Activated naive CD8-positive, alpha-beta T cell treated with anti-CD3 and anti-CD28 coated beads for 36 hours (primary cell): ENCODE measurements at places on chromosomes 2 and 18.

DNA sequence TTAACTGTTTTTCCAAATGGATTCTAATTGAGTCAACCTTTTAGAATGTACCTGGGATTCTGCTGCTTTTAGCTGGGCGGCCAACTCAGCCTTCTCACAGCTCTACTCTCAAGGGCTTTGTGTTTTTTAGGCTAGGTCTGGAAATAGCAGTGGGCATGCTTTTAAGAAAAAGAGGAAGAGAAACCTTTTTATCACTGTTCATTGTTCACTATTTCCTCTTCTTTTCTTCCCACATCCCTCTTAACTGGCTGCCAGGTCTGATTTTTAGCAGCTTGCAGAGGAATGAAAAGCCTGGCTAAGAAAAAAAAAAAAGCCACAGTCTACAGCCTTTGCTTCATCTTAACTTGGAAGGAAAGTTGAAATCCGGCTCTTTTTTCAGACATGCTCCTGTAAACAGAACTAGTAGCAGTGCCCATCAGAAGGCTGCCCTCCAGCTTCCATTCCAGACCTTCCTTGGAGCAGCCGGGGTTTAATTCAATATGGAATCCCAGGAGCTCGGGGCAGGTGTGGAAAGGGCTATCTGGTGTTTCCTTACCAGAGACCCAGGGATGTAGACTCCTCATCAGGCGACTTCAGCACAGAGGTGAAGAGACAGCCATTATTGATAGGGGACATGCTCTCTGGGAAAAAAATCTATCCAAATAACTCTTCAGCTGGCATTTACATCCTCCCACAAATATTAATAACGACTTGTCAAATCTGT is 230.7 kb downstream of the MYO3B start:
- DNase-seq, result no peak

DNA sequence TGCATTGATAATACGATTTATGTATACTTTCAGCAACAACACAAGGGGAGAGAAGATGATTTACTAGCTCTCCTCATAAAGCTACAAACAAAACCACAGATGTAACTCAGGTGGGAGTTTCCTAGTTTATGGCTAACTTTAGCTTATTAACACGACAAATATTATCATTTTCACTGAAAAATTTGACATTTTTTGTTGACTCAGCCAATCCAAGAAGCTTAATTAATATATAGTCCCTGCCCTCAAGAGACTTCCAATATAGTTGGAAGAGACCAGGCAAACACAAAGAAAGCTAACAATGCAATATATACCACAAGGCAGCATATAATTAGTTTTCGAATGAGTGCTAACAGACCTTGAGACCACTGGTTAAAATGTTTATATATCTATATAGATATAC is 775 bp downstream of the WDR12 start:
- no peak for DNase-seq

DNA sequence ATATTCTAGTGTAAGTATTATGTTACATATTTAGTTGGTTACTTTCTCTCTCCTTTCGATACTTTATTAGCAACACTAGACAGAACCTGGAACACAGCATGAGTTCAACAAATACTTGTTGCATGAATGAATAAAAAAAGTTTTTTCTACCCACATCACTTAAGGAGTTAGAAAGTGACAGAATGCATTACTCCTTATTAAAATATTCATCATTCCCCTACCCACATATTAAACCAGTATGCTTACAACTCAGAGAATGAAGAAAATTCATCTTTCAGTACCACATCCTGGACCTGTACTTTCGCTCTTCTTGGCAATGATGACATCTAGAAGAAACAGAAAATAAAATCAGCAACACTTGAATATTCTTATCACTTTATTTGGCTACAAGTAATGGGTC is 6.0 kb downstream of the SRBD1 start:
- no peak for DNase-seq

GRCh38 chr2:182240862-182241371 is 185.9 kb downstream of the PDE1A start:
- peak; percentile 4 for DNase-seq

DNA sequence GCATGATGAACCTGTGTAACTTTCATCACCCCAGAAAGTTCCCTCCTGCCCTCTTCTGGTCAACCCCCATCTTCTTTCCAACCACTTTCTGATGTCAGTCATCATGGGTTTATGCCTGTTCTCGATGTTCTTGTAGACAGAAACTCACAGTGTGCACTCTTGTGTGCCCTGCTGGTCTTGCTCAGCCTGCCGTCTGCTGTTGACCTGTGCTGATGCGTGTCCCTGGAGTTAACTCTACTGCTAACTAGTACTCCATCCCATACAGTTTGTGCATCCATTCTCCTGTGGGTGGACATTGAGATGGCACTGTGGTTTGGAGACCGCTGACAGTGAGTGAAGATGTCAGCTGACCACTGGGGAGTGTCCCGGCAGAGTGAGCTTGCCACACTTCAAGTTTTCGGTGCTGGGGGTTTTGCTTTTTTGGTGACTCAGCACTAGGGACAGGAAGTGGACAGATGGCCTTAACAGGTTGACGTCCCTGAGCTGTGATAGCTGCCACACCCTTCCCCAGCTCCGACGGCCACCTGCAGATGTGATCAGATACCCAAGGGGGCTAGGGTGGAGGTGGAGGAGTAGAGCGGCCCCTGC is 14.8 kb downstream of the KLHL29 start:
- DNase-seq, result no peak

DNA sequence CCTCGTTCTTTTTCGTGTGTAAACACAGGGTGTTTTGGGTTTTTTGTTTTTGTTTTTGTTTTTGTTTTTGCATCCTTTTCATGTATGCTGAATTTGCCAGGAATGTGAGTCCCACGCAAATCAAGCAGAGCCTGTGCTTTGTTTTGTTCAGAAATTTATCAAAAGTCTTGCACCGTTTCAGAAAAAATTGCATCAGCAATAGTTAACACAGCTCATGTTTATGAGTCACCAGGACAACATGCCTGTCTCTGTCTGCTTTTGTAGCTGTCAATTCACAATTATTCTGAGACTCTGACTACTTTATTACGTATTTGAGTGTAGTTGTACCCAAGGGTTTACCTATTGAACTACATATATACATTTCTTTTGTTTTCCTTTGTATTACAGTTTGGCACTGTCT is 38.3 kb downstream of the MRPL44 start:
- DNase-seq, result no peak

DNA sequence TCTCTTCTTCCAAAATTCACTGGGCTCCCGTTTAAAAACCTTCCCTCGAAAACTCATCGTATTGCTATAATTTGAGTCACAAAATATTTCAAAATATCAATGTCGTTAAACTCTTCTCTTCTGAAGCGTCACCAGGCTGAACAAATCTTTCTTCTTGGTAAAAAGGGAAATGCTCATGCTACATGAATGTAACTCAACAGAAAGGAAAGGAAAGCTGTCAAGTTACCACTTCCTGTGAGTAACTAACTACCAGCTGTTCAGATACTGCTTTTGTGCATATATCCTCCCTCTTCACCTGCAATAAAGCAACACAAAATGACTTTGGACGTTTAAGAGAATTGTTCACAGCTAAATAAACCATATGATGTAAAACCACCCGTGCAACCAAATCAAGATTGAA is 95.4 kb downstream of the DOCK10 start:
- no peak for DNase-seq

- DNase-seq, result no peak
These were observed 253.2 kb upstream of the COL3A1 start for GRCh38 chr2:188720811-188721605.

DNA sequence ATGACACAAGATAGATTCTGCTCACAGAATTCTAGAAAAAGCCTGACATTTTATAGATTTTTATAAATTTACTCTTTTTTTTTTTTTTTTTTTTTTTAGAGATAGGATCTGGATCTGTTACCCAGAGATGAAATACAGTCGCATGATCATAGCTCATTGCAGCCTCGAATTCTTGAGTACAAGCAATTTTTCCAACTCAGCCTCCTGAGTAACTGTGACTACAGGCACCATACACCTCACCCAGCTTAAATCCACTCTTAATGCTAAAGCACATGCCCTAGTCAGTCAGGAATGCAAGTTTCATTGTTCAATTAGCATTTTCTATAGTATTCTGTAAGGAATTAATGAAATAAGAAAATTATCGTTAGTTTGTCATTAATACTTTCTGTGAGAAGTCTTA is 32.1 kb upstream of the WDR75 start:
- no peak for DNase-seq

GRCh38 chr2:3110994-3111666 is 266.5 kb downstream of the EIPR1 start:
- no peak for DNase-seq

DNA sequence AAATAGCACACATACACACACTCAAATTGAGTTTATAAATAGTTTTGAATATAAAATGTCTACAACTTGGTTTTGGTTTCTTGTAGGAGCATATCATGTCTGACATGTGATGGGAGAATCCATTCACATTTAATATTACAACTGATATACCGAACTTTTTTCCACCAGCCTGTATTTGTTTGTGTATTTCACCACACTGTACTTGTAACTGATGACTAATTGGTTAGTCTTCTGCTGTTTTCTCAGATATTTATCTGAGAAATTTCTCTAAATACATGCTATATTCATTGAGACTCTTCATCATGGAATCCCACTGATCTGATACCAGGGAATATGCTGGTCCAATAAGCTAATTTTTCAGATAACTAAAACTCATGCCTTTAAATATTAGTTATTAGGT is 56.3 kb upstream of the UBXN4 start:
- DNase-seq, result no peak

DNA sequence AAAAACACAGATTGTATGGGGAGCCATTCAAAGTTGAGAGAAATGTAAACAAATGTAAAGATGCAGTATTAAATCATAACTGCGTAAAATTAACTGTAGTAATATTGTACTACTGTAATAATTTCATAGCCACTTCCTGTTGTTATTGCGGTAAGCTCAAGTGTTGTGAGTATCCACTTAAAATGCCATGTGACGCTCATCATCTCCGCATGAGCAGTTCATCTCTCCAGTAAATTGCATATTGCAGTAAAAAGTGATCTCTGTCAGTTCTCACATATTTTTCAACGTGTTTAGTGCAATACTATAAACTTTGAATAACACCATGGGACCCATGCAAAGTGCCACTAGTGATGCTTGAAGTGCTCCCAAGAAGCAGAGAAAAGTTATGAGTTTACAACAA is 41.8 kb upstream of the SP3 start:
- no peak for DNase-seq

- DNase-seq, result peak; percentile 83
These were observed at the start of gene CDCA7 for GRCh38 chr2:173354582-173355131. Gene CDCA7, plus strand, starts transcription at chr2:173354872. Its CDS starts 92 bp downstream, at chr2:173354964.

- no peak for DNase-seq
These were observed 61.1 kb upstream of the XDH start for GRCh38 chr2:31475692-31476091.

- no peak for DNase-seq
These were observed 2.9 kb upstream of the C2orf72 start for GRCh38 chr2:231034291-231034882.

DNA sequence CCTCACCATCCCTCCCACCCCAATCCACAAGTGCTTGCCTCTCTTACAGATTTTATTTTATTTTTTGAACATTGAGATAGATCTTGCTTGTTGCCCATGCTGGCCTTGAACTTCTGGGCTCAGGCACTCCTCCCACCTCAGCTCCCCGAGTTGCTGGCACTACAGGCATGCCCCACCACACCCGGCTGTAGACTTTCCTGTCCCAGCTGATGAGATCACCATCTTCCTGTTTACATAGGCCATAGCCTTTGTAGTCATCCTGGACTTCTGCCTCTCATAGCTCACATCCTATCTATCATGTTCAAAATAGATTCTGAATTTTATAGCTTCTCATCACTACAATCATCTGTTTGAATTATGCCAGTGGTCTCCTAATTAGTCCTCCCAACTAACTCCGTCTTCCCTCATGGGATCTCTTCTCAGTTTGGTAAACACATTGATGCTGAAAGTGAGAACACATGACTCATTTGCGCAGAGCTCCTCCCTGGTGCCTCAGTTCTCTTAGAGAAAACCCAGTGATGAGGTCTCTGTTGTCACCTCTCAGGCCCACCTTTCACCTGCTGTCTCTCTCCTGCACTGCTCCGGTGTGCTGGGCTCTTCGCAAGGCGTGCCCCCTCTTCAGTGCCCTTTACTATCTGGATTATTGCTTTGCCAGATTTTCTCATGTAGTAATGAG is 243.0 kb downstream of the ZNF407 start:
- no peak for DNase-seq

GRCh38 chr2:33929467-33929866 is 330.4 kb upstream of the FAM98A start:
- DNase-seq, result no peak

GRCh38 chr18:25825979-25826776 is 264.2 kb downstream of the SS18 start:
- no peak for DNase-seq

GRCh38 chr2:74290066-74290465 is 53.1 kb downstream of the SLC4A5 start:
- no peak for DNase-seq

DNA sequence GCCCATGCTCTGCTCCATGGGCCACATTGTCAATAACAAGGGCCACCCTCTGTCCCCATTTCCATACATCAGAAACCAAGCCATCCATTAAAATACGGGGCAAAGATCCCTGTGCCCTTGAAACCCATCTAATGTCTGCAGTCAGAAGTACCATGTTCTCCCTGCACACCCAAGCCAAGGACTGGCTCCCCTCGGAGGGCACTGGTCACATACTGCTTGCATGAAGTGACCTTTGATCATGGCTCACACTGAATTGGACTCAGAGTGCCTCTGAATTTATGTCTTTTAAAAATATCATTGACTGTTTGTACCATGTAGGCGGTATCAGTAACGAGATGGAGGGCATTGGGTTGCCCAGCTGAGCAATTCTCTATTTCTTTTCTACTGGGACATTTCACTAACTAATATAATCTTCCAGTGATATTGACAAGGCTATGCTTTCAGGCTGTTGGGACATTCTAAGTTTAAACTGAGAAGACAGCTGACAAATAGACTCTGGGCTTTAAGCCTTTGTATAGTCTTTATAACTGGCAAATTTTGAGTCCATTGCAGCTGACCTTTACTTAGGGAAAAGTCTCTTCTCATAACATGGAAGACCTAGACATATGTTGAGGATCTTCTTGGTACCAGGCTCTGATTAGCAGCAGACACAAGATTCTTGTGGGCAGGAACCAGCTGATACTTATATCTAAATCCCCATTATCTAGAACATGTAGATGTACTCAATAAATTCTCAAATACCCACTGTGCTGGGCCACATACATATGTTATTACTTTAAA is 214.3 kb downstream of the MYCN start:
- no peak for DNase-seq

- DNase-seq, result no peak
These were observed 35.2 kb downstream of the KIF1A start for GRCh38 chr2:240784629-240785423.

GRCh38 chr2:38301340-38301968 is 75.6 kb downstream of the ATL2 start:
- DNase-seq, result peak; percentile 23

GRCh38 chr2:71129114-71129901 is 721 bp downstream of the MCEE start:
- no peak for DNase-seq
